ENCODE measurements at places on chromosomes 4 and X.

- DNase-seq = no peak
Observed at GRCh38 chrX:14801136-14801535, 71.7 kb downstream of the FANCB start.

DNA sequence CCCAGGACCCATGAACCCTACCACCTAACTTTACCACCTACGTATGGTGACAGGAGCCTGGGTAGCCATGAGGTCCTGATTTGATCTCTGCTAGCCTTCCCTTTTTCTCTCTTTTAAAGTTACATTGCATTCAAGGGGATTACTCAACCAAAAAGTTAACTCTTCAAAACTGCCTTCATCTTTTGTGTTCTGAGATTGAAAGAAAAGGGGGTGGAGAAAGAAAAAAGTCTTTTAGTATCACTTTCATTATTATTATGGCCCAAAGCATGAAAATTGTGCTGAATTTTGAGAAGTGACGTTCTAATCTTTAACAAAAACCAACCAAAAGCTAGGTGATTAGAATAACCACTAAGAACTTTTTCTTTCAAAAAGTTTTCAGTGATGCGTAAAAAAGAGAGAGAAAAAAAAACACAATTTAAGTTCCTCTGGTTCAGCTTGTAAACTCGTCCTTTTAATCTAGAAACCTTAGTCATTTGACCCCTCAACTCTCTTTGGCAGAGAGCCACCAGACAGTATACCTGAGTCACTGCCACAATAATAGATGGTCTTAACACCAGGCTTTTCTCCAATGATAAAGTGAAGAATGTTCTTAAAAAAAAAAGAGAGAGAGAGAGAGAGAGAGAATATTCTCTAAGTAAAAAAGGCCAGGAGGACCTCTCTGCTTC is 347.4 kb upstream of the FGF13 start:
- DNase-seq = no peak

DNA sequence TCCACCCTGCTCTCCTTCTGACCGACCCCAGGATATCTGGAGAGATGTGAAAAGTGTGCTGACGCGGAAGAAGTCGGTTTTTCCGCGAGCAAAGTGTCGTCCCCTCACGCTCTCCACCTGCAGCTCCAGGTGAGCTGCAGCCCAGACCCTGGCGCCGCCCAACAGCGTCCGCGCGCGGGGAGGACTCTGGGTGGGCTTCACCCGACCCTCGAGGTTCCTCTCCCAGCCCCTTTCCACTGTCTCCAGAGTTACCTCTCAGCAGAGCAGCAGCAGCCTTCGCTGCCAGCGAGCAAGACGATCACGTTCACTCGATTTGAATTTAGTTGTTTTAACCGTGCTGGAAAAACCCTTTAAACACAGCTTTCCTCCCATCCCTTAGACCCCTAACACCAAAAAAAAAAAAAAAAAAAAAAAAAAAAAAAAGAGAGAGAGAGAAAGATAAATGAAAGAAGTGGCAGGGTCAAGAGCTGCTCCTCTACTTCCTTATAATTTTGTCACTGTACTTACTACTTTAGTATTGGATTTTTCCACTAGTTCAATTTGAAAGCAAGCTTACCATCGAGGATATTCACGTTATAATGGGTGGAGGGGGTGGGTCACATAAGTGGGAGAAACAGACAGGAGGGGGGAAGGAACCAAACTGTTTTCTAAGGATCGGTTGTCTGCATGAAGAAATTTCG is 758 bp upstream of the NR3C2 start:
- DNase-seq = peak; percentile 38

- no peak for DNase-seq
Observed at GRCh38 chrX:97860226-97860625, 976.5 kb downstream of the RPA4 start.

DNA sequence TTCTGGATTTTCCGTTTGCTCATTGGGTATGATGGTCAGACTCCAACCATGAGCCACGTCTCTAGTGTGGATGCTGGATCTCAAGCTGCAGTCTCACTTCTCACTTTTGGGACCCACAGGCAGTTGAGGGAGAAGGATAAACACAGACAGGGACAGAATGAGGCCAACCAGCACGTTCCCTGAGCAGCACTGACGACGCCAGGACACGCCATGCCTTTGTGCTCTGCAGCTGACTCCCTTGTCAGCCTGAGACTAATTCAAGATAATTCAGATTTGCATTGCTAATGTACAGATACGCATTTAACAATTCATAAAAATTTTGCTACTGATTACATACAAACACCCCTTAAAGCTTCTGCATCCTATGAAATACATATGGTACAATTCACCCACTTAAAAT is 106.5 kb downstream of the FAM193A start:
- DNase-seq = no peak

DNA sequence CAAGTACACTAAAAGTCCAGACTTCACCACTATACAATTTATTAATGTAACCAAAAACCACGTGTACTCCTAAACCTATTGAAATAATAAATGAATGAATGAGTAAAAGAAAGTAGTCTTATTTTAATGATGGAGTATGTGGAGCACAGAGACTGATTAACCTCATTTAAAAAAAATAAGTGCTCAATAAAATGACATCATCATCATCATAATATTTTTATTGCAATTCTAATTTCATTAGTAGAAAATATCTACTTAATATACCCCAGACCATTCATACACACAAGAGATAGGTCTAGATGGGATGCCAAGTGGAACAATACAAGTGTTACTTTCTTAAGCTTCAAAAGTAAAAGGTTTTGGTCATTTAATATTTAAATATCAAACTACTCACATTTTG is 133.1 kb downstream of the ASB9 start:
- no peak for DNase-seq

GRCh38 chrX:119230850-119231249 is 5.2 kb upstream of the PGRMC1 start:
- DNase-seq = no peak

GRCh38 chr4:139509727-139510410 is 46.1 kb downstream of the SETD7 start:
- no peak for DNase-seq

DNA sequence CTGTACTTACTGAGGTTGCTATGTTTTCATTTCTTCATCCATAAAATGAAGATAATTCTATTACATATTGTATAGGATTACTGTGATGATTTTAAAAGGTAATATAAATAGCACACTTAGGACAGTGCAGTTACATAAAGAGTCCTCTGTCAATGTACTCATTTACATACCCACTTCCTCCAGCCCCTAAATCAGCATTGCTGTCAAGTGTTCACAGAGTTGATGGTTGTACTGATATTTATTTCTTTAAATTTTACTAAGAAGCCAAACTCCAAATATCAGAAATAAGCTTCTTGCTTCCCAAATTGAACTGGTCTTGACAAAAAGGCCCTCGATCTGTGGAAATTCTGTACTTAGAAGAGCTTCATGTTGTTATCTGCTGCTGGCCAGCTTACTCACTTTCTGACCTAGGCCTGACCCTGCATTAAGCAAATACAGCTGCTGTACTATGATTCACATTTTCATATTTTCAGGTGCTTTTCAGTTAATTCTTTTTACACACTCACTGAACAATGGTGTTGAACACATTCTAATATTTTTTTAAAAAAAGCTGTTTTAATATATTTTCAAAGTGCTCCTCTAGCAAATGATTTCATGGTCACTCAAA is 259.6 kb downstream of the UNC5C start:
- no peak for DNase-seq

GRCh38 chr4:184688005-184688404 is 38.5 kb downstream of the PRIMPOL start:
- DNase-seq = no peak

GRCh38 chrX:11470250-11470974 is 177.2 kb downstream of the AMELX start:
- peak; percentile 5 for DNase-seq

- DNase-seq = no peak
Observed at GRCh38 chr4:153570228-153570973, 104.2 kb downstream of the TMEM131L start.

- peak; percentile 14 for DNase-seq
Observed at GRCh38 chr4:89753601-89754066, 83.3 kb downstream of the SNCA start.

DNA sequence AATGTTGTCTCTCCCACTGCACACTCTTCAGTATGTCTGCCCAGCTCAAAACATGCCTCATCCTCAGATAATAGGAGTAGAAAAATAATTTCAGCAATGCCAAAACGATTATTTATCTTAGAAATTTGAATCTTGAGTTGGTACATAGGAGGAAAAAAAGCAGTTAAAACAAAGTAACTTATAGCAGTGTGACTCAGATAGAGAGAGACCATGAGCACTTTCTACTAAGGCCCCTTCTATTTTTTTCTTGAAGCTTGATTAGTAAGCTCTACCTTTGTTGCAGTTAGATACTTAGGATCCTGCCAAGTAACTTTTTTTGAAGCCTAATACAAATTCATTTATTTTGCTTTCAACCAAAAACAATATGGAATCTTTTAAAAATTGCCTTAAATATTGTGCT is 212.3 kb downstream of the MAD2L1 start:
- DNase-seq = no peak

DNA sequence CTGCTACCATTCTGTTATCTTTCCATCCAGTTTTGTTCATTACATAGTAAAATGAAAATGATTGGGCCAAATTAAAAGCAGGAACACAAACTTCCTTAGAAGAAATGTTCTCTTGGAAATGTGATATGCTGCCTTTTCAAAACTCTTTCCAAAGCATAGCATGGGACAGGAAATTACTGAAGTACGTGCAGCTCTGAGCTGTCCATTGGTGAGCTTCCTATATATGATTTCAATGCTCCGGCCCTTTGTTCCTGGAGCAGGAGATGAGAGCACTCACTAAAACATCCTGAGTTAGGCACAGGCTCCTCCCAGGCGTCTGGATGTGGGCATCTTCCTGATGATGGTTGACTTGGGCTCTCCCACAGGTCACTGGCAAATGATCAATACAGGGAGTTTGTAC is 33.0 kb upstream of the ANXA3 start:
- no peak for DNase-seq

DNA sequence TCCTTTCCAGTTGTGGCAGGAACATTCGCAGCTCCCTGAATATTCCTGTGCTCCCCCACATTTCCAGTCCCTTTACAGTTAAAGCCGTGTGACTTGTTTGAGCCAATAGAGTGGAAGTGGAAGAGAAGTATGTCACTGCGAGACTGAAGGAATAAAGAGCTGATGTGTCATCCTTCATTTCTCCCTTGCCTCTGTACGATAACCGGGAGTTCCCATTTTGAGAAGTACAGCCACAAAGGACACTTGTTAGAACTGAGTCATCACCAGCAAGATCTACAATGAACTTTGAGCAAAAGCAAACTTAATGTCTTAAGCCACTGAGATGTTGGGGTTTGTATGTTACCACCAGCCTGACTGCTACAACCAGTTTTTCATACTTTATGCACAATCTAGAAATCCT is 92.3 kb downstream of the SPRY1 start:
- DNase-seq = peak; percentile 56

GRCh38 chr4:7328913-7329638 is 105.7 kb downstream of the PSAPL1 start:
- peak; percentile 80 for DNase-seq

- DNase-seq = no peak
Observed at GRCh38 chr4:127558088-127558487, 74.7 kb upstream of the INTU start.

DNA sequence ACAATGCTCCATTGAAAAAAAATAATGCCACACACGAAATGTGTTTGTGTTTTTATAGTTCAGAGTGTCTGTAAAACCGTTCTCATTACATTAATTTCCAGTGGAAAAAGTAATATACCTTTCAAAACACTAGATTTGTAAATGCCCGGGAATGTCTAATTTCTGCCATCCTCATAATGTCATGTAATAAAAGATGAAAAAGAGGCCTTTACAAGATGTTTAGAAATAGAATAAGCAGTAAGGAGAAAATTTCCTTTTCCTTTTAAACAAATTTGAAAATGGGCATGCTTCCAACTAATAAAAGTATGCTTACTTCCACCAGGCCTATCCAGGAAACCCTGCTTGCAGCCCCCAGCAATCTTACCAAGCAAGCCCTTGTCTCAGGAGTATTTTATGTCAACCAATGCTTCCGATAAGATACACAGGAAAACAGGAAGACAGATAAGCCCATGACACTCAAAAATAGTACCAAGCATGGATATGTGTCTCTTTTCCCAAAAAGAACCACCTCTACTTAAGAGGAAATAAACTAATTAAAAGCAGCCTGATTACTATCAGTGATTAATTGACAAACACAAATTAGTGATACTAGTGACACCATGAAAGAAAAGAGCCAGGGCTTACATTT is 894.7 kb upstream of the INTU start:
- DNase-seq = no peak

DNA sequence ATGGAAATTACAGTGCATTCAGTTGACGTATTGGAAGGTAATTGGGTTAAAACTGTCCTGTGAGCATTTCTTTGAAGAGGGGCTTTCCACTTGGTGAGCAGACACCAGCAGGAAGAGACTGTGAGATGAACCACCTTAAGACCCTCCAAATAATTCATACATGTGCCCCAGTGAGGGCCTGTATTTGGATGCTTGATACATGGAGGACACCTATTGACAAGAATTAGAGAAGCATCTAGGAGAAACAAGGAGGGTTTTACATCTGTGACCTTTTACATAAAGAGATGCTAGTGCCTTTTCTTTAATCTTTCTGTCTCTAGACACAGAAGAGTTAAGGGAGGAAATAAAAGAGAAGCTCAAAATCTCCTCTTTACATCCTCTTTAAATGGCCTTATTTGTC is 1115.3 kb upstream of the IGFBP7 start:
- DNase-seq = no peak

DNA sequence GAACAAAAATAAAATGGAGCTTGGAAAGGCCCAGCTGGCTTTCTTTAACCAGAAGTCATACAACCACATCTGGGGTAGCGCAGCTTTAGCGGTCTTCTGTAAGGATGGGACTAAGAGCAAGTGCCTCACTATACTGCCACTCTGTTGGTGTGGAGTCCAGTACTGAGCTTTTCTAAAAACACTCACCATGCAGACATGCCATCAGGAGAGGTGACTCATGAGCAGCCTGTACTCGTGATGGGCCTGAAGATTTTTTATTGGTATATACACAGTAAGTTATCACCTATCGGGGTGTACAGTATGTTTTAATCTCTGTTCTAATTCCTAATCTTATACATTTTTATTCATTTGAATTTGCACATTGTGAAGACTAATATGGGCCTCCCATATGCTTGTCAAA is 9.6 kb downstream of the PPP3CA start:
- peak; percentile 25 for DNase-seq

DNA sequence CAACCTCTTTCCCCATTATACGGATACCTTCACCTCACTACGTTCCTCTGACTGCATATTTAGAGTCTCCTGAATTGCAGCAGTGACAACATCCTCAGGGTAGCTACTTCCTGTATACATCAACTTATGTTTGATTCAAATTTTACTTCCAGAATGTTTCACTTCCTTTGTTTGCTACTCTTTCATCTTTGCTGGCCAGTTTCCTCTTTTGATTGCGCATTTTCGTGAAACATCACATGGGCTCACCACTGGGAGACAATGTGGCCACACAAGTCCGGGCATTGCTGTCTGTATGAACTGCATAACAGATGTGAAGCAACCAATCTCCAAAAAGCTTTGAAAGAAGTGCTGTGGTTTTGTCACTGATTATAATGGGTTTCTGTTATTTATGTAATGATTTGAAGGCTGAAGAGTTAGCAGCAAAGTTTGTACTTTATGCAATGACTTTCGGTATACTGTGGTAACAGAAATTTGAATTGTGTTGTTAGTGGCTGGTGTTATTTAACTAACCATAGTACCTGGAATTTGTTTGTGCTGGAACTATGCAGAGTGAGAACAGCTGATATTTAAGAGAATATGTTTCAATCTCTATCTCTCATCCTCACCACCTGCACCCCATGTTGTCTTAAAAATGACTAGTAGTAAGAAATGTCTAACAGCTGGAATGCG is 7.4 kb downstream of the SNCA start:
- no peak for DNase-seq
